ENCODE measurements at places on chromosomes 12 and 14.

DNA sequence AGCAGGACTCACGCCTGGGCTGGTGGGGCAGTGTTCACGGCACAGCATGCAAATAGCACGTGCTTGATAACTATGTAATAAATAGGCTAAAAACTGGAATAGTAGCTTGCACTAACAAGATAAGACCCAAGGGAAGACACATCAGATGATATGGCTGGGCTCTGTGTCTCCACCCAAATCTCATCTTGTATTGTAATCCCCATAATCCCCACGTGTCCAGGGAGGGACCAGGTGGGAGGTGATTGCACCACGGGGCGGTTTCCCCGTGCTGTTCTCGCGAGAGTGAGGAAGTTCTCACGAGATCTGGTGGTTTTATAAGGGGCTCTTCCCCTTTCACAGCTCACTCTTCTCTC lies 46.9 kb downstream of the RIMBP2 start:
- DNase-seq: no peak

GRCh38 chr12:120783197-120783596 lies 57.6 kb downstream of the ACADS start:
- DNase-seq: peak; percentile 33

DNA sequence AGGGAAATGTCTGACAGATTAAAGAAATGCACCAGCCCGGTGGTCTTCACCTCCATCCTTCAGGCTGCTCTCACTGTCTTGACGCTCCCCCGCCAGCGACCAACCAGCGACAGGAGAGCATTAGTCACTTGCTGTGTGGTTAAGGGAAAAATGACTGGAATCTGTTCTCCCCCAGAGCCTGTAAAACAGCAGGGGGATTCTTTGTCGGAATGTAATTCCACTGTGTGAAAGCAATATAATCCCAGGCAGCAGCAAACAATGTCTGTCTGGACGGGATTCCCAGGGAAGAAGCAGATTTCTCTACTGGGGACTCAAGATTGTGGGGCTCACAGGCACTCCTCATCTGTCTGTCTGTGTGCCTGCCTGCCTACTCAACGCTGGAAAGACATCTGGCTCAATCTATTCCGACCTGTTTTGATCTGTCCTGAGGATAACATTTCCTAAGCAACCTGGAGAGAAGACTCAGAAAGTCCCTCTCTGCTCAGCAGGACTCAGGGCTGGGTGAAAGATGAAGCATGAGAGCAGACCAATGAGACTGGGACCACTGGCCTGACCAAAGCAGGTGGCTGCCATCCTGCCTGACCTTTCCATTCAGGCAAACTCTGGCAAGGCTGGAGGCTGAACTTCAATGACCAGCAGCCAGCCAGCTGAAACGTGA lies 54.6 kb downstream of the NUAK1 start:
- DNase-seq: peak; percentile 40

GRCh38 chr14:76811561-76811960 lies 1.1 kb downstream of the ANGEL1 start:
- no peak for DNase-seq

DNA sequence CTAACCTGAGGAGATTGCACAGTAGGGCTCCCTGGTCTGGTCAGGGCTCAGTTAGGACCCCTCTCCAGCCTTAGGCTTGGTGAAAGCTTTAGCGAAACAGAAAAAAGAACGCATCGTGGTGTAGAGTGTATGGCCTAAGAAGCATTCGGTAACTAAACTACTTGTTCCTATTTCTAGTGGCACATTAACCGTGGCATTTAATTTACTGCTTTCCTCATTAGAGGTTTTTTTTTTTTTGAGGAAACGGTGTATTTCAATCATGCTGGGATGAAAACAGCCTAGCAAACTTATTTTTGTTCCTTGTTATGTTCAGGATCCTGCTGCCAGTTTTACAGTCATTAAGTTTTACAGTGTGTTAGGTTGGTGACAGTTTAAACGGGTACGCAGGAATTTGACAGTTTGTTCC lies 518 bp upstream of the OSBPL8 start:
- DNase-seq: no peak

All from HCT116 (cell line).